Activated CD4-positive, alpha-beta T cell treated with anti-CD3 and anti-CD28 coated beads, Interleukin-2, amount 10 ng/mL, durations not matched to agents 24 days and 14 days (primary cell): ENCODE measurements at places on chromosomes 11 and 22.

GRCh38 chr11:2092956-2093412, 46.2 kb downstream of the IGF2 start:
- peak; percentile 64 for DNase-seq

- DNase-seq: no peak
Observed at GRCh38 chr11:33445761-33446161, 188.6 kb downstream of the HIPK3 start.

DNA sequence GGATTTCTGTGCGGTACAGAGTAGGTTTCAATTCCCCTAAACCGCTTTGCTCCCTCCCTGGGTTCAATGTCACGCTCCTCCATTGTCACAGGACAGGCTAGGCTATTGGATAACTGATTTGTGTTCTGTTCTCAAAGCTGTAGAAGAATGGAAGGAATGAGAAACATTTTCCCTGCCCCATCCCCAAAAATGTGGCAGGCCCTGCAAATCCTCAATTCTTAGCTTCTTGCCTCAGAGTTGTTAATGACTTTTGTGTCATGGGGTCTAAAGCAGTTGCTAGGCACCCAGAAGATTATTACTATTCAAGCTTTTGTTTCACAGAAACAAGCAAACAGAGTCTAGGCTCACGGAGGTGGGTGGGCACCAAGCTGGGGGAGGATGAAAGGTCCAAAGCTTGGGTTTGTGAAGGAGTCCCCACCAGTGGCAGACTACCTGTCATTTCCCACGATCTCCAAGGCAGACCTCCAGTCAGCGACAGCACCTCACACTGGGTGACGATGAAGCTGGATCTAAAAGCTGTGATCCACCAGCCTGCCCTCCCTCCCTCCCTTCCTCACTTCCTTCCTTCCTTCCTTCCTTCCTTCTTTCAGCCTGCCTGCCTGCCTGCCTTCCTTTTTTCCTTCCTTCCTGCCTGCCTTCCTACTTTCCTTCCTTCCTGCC, 1080.2 kb downstream of the OPCML start:
- DNase-seq: no peak

DNA sequence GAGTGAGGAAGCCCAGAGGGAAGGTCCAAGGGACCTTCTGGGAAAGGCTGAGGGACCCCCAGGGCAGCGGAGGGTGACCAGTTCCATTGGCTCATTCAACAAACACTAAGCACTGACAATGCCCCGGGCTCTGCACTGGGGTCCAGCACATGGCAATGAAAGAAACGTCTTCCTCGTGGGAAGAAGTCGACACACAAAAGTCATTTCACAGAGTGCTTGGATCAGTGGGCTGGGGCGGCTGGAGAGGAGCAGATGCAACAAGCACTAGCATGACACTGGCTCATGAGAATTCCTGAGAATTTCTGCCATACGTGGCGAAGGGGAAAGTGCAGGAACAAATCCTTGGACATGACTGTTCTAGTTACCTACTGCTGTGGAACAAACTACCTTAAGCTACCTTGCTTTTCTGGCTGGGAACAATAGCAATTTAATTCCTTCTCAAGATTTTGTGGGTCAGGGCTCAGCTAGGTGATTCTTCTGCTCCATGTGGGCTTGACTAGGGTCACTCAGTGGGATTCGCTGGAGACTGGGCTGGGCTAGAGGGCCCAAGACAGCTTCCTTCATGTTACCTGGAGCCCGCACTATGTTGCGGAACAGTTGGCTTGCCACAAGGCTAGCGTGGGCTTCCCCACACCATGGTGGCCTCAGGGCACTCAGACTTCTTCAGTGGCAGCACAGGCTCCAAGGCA, 6.9 kb upstream of the STIP1 start:
- DNase-seq: no peak

DNA sequence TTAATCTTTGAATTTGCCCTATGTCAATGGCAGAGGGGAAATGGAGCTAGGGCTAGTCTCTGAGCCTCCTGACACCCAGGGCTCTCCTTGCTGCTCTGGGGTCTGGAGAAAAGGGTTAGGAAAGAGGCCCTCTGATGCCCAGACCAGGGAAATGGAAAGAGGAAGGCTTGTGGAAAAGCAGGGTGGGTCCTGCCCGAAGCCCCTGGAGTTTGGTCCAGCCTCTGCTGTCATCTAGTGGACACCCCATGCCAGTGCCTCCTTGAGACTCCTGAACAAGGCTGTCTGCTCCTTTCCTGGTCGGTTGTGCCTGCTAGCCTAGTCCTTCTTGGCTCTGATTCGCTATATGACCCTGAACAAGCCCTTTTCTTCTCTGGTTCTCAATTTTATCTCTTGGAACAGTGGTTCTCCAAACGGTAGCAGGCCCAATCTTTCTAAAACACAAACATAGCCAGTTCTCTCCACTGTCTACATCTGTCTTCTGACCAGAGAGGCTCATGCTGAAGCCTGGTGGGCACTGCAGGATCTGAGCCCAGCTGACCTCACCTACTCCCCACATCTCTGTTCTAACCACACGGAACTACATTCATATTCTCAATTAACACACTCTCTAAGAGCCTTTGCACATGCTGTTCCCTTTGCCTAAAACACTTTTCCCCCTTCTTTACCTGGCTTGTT, 8.8 kb upstream of the PLA2G3 start:
- DNase-seq: peak; percentile 77

- no peak for DNase-seq
Observed at GRCh38 chr11:41116970-41117369, 342.5 kb downstream of the LRRC4C start.

- DNase-seq: no peak
Observed at GRCh38 chr22:33163815-33164214, 105.6 kb upstream of the SYN3 start.

- DNase-seq: no peak
Observed at GRCh38 chr11:71491531-71491930, 35.5 kb upstream of the KRTAP5-7 start.

DNA sequence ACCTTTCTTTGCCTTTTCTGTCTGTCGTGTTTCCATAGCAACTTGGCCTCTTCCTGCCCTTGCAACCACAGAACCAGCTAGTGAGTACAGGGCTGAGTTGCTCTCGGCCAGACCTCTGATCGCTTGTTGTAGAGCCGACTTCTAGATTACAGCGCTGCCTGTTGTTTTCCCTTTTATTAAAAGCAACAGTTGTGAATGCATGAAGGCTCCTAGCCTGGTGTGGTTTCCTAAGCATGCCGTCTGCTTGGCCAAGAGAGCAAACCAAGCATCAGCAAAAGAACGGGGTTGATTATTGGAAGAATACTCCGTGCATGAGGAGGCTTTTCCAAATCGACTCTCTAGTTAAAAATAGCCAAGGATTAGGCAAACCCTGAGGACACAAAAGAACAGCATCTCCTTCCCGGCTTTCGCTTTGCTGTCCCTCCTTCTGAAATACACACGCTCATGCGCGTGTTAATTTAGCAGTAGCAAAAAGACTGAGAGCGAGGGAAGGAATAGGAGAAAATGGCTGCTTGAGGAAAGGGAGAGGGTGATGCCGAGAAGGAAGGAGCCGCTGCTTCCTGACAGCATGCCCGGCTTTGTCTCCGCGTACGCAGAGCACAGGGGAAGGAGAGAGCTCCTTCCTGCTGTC, 71.5 kb upstream of the TTC12 start:
- peak; percentile 83 for DNase-seq

DNA sequence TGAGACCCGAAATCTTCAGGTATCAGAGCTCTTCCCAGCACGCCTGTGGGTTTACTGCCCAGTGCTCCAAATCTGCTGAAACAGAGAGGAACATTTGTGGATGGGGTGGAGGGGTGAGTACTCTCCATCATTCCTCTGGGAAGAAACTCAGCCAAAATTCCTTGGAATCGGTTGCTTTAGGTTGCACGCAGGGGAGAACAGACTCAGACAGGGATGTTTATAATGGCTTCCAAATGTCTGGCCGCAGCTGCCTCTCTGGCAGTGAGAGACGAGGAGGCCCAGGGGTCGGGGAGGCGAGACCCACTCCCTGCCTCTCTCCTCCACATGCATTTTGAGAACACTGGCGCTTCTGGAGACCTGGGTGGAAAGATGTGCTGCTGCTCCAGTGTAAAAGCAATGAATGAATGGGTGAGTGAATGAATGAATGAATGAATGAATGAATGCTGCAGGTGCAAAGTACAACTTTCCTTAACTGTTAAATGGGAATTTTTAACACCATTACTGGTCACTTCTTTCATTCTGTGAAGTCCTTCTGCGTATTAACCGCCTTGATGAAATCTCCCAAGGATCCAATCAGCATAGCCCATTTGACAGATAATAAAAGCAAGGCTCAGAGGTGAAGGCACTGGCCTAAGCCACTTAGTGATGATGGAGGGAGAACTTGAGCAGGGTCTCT, 437.4 kb downstream of the MIAT start:
- no peak for DNase-seq

GRCh38 chr22:44525941-44526778, 28.1 kb upstream of the RTL6 start:
- DNase-seq: no peak

DNA sequence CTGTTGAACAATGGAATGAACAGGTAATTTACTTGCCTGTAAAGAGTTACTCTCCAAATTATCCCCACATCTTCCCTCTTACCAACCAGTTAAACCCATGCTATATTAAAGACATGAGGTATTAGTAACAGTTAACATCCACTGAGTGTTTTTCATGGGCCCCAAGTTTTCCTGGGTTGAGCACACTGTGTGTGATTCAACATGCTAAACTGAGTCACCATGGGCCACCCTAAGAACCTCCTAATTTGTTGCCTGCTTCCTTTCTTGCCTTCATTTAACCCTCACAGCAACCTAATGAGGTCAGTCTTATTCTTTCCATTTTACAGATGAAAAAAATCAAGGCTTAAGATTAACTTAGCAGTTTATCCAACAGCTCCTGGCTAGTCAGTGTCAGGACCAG, 51.0 kb downstream of the GALNT18 start:
- DNase-seq: no peak

DNA sequence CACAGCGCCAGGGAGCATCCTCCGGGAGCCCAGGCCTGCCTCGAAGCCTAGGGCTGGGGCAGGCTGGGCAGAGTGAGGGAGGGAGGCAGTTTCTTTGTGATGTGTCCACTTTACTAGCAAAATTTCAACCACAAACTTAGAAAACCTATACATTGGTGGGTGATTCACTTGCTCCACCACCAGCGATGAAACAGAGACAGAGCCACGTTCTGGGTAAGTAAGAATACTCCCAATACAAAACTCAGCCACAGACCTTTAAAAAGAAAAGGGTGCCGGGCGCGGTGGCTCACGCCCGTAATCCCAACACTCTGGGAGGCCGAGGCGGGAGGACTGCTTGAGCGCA, 22.3 kb downstream of the CDKN1C start:
- no peak for DNase-seq

DNA sequence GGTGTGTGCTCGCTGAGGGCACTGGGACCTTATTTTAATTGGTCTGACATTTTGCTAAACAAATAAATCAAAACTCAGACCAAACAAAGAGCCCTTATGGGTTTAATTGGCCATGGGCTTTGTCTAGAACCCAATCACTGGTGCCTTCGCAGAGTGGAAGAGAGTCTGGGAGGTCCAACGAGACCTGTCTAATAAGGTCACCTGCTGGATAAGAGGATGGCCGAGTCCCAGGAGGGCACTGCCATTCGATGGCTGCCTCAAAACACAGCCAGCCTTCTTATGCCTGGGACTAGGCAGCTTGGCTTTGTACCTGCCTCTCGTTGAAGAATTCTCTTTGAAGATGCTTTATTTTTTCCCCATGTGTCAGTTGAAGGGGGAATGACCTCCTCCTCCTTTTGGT, 171.1 kb downstream of the CEP164 start:
- no peak for DNase-seq

- DNase-seq: no peak
Observed at GRCh38 chr11:128896356-128896755, 5.2 kb downstream of the KCNJ5 start.

GRCh38 chr11:104365676-104366075, 201.7 kb upstream of the PDGFD start:
- DNase-seq: no peak

GRCh38 chr11:82889133-82890001, 10.9 kb downstream of the PRCP start:
- DNase-seq: no peak

- no peak for DNase-seq
Observed at GRCh38 chr11:3153291-3153861, 11.7 kb downstream of the OSBPL5 start.

DNA sequence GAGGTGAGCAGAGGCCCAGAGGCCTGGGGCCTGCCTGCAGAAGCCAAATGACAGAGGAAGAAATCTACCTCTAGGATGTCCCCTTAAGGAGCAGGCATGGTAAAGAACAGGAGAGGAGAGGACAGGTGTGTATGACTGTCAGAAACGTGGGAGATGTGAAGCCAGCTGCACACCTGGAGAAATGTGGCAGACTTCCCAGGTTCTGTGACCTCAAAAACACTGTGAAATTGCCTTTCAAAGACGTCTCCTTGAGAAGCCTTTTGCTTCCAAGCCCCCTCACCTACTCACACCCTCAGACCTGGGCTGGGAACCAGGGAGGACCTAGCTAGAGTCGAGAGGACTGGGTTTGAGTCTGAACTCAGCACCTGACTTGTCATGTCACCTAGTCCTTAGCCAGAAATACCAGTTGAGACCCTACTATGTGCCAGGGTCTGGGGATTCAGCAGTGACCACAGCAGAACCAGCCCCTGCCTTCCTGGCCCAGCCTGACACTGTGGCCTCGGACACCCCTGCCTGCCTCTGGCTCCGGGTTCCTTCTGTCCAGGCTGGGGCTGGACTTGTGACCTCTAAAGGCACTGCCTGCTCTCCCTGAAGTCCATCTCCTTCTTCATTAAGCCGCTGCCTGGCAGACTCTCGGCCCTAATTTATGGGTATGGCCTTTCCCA, 5.6 kb downstream of the TPBGL start:
- DNase-seq: no peak

GRCh38 chr11:67022961-67023956, at the start of gene SYT12:
Gene SYT12, plus strand, starts transcription at chr11:67023134. Its CDS starts 7,011 bp downstream, at chr11:67030145.
- DNase-seq: peak; percentile 64

DNA sequence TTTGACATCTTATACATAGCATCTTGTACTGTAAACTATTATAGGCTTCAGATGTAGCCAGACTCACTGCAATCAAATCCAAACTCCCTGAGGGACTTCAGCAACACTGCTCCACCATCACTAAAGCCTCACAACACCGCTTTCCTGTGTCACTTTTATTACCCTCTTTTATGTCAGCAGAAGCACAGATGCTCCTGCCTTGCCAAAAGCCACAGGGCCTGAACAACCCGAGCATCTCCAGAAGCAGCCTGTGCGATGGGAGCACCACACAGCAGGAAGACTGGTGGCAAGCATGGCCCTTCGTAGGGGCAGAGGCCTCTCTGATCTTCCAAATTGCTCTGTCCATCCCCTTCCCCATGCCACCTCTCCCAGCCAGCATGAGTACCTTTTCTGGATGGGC, 22.9 kb downstream of the TMEM123 start:
- DNase-seq: no peak

DNA sequence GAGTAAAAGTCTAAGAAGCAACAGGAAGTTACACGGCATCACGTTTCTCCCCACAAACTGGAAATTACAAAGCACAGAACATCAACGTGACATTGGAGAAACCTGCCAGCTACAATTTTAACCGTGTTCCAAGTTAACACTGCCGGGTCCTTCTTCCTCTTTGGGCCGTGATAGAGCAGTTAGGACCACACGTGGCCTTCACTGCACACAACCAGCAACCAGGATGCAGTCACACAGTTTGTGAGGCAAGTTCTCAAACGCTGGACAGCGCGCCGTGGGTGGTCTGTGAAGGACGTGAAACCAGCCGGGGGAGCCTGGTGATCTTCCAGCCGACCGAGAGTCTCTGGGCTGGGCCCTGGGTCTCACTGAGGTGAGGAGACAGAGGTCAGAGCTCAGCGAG, 14.6 kb downstream of the C11orf21 start:
- DNase-seq: no peak
